ENCODE measurements at places on chromosomes 13 and 19.

GRCh38 chr13:106291006-106291405 is 244.5 kb downstream of the EFNB2 start:
- DNase-seq, result no peak

DNA sequence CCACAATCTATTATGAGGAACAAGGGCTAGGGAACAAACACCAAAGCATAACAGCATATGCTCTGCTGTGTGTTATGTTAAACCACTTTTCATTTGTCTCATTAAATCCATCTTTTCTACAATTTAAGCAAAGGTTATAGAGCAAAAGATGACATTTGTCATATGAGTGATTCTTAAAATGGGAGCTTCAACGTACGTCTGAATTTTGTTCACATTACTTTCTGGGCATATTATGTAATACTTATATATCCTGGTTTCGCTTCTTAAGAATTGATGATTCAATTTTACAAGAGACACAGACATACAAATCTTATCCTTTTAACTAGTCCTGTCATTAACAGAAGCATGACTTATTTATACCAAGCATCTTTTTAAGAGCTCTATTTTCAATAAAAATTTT is 3.3 kb upstream of the TPP2 start:
- DNase-seq, result no peak

- no peak for DNase-seq
These were observed 14.1 kb upstream of the CCNA1 start for GRCh38 chr13:36418022-36418805.

DNA sequence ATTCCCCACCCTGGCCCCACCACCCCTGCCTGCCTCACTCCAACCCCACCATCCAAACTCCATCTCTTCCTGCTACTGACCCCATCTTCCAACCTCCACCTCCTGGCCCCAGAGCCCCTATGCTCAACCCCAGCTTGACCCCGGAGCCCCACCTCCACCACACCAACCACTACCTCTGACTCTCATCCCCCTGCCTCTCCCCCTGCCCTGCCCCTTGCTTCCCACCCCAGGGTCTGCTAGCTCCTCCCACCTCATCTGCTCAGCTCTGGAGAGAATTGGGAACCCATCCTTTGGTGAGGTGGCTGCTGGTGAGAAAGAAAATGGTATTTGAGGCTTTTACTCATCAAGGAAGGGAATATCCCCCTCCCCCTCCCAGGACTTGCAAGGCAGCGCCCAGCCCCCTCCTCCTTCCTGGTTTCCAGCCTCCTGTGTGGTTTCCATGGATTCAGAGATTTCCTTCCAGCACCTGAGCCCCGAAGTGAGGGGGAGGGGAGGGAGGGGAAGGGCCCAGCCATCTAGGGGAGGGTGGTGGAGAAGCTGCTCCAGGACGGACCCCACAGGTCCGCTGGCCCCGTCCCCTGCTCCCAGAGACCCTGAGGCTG is 11.4 kb upstream of the PEPD start:
- DNase-seq, result no peak

GRCh38 chr19:19566306-19566705 is 28.2 kb downstream of the CILP2 start:
- DNase-seq, result no peak

GRCh38 chr13:67001363-67001762 is 228.8 kb downstream of the PCDH9 start:
- no peak for DNase-seq

- DNase-seq, result no peak
These were observed 297.0 kb upstream of the EDNRB start for GRCh38 chr13:78215458-78216108.

DNA sequence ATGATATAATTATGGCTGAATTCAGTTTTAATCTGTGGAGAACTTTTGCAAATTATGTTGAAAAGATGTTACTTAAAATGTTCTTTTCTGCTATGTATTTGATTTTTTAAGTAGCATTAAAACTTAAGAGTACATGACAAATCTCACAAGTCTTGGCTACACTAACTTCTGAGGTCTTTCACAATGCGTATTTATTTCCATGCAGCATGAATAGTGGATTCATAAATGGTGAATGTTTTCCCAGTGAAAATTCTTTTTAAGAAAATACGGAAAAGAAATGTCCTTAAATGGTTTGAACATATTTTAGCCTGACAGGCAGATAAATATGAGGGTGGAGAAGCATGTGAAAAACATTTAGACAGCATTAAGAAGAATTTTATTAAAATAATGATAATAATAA is 30.2 kb downstream of the GARRE1 start:
- DNase-seq, result no peak

GRCh38 chr13:94778986-94779385 is 66.6 kb upstream of the SOX21 start:
- DNase-seq, result no peak

DNA sequence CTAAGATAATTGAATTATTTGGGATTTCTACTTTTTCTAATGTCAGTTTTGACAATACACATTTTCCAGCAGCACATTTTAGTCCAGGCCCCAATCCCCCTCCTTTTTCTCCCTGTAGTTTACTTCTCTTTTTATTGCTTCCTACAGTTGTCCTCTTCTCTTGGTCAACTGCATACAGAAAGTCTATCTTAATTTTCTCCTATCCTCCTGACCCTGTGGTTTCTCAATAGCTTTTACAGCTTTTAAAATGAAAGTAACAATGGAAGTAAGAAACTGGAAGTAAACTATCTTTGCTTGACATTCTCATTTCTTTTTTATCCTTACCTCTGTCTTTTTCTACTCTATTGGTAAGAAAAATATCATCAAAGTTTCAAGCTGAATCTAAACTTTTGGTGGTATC is 106.5 kb upstream of the OXGR1 start:
- DNase-seq, result no peak

All from stimulated activated CD4-positive, alpha-beta T cell treated with anti-CD3 and anti-CD28 coated beads, Interleukin-4, amount 100 ng/mL, for 1 hour (primary cell).